ENCODE measurements at places on chromosomes 4 and X.

DNA sequence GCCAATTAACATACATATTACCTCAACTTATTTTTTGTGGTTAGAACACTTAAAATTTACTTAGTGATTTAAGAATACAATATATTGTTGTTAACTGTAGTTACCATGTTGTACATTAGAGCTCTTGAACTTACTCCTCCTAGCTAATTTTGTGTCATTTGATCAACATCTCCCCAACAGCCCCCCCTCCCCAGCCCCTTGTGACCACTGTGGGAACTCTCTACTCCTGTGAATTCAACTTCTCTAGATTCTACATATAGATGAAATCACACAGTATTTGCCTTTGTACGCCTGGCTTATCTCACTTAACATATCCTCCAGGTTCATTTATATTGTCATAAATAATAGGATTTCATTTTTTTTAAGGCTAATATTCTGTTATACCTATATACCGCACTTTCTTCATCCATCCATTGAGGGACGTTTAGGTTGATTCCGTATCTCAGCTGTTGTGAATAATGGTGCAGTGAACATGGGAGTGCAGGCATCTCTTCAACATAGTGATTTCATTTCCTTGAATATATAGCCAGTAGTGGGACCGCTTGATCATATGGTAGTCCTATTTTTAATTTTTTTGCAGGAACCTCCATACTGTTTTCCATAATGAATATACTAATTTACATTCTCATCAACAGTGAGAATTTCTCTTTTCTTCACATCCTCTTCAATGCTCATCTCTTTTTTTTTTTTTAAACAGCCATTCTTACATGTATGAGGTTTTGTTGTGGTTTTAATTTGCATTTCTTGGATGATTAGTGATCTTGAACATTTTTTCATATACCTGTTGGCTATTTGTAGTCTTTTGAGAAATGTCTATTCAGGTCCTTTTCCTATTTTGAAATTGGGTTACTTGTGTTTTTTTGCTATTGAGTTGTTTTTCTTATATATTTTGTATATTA lies 66.8 kb downstream of the RAPGEF2 start:
- no peak for DNase-seq

DNA sequence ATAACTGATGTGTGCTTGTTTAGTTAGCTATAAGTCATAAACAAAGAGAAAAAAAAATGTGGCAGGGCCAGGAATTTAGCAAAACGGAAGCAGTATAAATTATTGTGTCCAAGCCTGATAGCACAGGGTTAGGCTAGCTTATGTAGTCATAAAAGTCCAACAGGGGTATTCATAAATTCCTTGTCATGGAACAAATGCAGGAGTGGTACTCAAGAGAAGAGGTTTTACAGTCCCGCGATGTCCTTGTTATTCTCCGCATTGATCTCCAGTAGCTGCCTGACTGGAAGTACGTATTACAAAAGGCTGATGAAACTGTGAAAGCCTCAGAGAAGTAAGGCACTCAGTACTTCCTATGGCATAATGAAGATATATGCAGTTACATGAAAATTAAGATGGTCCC lies 336.9 kb upstream of the TRAM1L1 start:
- no peak for DNase-seq

DNA sequence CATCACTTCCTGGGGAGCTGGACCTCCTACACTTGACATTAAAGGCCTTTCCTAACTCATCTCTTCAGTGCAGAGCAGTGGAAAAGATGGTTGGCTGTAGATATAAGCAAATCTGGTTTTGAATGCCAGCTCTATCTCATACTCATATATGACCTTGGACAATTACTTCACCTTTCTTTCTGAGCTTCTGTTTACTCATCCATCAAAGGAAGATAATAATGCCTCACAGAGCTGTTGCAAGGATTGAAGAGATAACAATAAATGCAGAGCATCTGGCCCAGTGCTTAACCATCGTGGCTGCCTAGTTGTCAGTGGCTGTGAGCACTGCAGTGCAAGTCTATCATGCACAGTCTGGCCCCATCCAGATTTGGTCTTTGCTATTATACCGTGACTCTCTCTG lies 148.1 kb upstream of the EOLA2 start:
- no peak for DNase-seq

DNA sequence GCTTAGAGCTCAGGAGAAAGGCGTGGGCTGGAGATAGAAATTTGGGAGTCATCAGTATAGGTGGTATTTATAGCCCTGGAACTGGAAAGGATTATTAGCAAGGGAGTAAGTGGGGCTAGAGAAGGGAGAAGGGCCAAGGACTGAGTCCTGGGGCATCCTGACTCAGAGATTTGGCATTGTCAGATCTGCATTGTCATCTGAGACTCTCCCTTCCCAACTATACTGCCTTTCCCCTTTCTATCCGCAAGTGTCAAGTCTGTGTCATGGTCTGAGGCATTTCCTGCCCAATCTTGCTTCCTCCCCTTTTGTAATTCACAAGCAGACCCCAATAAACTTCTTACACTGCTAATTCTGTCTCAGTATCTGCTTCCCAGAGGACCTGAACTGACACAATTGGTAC lies 24.4 kb upstream of the SLC25A43 start:
- no peak for DNase-seq

- no peak for DNase-seq
Observed at GRCh38 chr4:156568484-156568883, 403.1 kb downstream of the PDGFC start.

- peak; percentile 67 for DNase-seq
Observed at GRCh38 chr4:52659001-52659721, at the start of gene USP46. USP46 (minus strand) TSS chr4:52659301; CDS start chr4:52659150, 151 bp downstream.

GRCh38 chr4:122635205-122635604 lies 14.3 kb upstream of the IL21 start:
- DNase-seq: no peak

GRCh38 chrX:114675365-114675764 lies 91.5 kb downstream of the HTR2C start:
- DNase-seq: no peak

GRCh38 chrX:118534716-118535493 lies 39.3 kb downstream of the DOCK11 start:
- no peak for DNase-seq

- DNase-seq: no peak
Observed at GRCh38 chr4:52037689-52038102, 403 bp downstream of the SGCB start.

DNA sequence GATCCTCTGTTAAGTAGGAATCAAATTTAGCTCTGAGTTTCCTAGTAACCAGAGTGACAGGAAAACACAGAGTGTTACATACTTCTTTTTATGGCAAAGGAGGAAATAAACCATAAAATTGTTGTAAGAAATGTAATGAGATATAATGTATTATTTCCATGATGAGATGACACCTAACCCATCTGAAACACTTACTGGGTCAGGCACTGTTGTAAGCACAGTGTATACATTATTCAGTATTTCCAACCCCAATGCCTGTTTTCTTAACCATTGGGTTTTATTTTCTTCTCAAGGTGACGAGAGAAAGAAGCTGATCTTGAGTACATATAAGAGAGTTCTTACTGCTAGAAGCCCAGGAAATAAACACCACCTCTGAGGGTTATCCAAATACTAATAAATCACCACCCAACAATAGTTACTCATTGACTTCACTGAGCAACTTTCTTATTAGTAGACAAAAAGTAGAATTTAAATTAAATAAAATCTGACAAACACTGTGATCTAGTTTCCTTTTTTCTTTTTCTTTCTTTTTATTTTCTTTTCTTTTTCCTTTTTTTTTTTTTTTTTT lies 4.2 kb upstream of the ENAM start:
- DNase-seq: no peak

DNA sequence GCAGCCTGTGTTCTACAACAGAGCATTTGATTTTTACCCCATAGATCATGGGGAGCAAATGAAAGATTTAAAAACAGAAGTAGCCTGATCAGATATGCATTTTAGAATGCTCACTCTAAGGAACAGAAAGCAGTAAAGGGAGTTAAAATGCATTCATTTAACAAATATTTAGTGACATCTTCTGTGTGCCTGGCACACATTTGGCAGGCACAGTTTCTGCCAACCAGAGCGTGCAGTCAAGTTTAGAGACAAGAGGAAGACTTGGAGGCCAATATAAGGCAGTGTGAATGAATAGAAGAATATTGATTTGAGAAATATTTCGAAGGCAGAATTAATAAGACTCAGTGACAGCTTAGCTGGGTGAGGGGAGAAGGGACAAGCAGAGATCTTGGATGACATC lies 210.1 kb downstream of the KDR start:
- no peak for DNase-seq

GRCh38 chrX:68940601-68941000 lies 111.8 kb downstream of the EFNB1 start:
- DNase-seq: no peak

DNA sequence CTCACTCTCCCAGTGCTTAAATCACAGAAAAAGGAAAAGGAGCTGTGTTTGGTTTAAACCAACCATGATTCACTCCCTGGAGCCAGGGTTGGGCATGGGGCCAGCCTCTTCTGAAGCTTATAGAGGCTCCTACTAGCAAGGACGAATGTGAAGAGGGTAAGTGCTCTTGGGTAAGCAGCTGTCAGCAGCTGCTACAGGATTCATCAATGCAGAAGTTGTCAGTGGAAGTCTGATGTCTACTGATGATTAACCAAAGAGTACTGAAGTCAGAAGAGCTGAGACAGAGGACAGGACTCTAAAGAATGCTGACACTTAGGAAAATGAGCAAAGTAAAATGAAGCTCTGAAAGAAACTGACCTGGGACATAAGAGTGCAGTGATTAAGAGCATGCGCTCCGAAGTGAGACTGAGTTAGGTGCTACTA lies 32.7 kb upstream of the JADE1 start:
- no peak for DNase-seq

- no peak for DNase-seq
Observed at GRCh38 chr4:113170115-113170804, 120.8 kb downstream of the ANK2 start.

- DNase-seq: peak; percentile 77
Observed at GRCh38 chr4:184328022-184328736, 110.5 kb upstream of the ENPP6 start.

DNA sequence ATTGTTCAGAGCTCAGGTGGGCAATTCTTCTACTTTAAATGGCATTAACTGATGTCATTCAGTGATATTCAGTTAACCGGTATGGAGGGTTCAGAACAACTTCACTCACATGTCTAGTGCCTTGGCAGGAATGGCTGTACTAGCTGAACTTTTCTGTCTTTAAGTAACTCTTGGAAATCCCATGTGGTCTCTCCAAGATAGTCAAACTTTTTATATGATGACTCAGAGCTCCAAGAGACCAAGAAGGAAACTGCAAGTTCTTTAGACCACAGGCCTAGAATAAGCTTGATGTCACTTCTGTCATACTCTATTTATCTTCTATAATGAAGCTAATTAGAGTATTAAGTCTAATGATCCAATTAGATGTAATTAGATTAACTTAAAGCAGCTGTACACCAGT lies 24.9 kb downstream of the LHFPL1 start:
- DNase-seq: no peak
